ENCODE measurements at places on chromosomes 6 and 20.

GRCh38 chr6:150907383-150907782 lies 41.9 kb downstream of the MTHFD1L start:
- no peak for DNase-seq

DNA sequence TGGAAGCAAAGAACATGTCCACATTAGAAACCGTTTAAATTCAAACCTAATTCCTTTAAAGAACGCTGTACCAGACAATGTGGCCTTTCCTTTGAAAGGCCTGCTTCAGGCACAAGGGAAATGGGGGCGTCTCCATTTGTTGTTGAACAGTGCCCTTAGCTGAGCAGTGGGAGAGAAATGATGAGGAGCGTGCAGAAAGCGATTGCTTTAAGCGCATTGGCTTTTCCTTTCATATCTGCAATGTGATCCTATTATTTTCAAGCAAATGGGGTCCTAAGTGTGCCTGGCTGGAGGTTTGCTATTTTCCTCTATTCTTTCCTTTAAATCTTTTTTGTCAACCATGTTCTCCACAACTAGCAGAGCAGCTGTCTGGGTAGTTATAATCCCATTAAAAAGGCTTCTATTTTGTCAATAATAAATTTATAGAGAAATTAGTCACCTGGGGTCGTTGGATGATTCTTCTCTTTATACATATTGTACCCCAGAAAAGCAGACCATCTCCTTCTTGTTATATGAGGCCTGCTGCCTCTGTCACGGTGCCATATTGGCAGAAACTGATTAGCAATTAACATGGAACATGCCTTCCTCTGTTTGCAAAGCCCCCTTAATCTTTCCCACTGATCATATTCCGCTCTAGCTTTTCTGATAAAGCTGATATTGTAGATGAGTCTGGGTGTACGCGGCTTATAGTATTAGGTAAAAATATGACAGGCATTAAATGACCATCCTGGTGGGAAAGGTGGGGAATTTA lies 151.1 kb upstream of the JAG1 start:
- DNase-seq: no peak

- no peak for DNase-seq
These were observed 86.5 kb upstream of the MYL9 start for GRCh38 chr20:36454698-36455427.

DNA sequence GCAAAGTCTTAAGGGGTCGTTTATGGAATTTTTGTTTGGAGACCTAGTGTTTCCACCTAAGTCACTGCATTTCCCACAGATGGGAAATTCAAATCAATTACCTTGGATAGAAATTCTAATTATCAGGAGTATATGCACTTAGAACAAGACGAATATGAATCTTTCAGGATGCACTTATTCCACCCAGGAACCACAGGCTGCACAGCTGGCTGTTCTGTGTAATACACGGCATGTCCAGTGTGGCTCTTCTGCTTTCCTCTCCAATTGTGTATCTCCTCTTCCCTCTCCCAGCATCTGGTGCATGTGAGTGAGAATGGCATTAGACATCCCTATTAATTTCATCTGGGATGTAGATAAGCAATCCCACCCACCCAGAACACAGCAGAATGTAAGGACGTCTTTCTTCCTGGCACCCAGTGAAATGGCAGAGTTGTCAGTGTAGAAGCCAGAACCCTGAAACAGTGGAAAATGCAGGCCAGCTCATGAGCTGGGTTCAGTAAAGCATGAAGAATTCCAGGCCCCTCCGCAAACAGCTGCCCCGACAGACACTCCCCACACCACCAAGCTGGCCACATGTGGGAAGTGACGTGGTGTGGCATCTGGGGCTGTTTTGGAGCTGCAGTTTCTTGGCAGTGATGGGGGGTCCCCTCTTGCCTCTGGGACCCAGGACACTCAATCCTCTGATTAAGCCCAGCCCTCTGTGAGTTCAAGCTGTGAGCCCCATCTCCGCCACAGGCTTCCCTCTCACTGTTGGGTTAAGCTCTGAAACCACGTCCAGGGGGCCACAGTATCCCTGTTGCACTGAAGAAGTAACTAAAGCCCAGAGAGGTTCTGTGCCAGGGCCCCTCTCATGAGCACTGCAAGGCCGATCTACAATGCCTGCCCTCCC lies 180.1 kb upstream of the CST7 start:
- no peak for DNase-seq

GRCh38 chr6:97437087-97437486 lies 154.1 kb upstream of the MMS22L start:
- no peak for DNase-seq

DNA sequence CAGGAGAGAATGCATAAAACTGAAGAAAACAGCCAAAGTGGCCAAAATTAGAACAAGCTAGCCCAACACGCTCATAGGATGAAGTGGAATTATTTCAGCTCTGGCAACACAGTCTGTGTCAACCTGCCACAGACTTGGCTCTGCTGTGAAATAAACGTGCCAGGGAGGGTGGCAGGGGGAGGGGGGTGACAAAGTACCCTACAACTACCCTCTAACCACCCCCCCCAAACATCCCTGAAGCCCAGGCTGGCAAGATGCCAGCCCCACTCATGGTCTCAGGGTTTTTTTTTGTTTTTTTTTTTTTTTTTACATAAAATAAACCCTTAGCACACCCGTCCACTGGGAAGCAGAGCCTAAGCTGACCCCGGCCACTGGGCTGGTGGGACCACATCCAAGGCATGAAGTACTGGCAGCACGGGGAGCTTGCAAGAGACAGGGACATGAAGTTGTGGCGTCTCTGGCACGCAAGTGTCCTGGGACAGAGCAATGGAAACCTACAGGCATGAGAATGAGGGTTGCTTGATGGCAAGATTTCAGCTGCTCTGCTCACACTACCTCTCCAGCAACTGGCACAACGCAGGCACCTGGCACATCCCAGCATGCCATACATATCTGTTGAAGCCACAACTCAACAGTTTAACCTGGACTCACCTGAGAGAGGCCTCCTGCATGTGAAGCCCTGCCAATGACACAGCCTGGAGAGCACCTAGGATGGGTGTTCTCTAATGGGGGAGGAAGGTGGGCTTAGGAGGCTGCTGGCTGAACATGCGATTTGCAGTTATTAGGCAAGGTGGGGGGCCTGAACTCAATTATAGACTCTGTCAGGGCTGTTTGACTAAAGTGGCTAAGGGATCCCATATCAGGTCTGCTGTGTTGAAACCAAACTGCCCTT lies 76.4 kb downstream of the TRAM2 start:
- no peak for DNase-seq

- DNase-seq: no peak
These were observed 19.0 kb upstream of the SERINC1 start for GRCh38 chr6:122490607-122491006.

DNA sequence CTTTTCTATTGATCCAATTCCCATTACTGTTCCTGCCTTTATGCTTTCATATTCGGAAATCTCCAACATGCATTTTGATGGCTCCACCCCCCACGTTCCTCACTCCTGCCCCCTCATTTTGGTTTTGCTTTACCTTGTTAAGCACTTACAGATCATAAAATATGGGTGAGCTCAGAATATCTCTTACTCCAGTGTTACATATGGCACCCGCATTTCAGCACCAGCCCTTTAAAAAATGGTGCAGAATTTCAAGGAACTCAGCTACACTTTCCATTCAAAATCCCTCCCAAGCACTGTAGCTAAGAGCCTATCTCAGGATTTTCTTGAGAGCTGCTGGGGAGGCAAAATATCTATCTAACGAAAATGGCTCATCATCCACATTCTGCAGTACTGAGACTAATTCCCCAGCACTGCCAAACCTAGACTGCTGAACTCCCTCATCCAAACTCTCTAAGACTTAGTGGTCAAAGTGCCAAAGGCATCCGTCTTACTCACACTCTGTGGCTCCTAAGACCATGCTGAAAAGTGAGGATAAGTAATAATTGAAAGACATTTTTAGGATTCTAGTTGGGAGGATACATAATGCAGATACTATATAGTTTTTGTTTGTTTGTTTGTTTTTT lies 7.8 kb downstream of the SGK1 start:
- no peak for DNase-seq

- DNase-seq: no peak
These were observed 5.7 kb upstream of the TAB2 start for GRCh38 chr6:149311766-149312165.

GRCh38 chr6:44329858-44330257 lies 12.6 kb upstream of the SPATS1 start:
- DNase-seq: no peak

- no peak for DNase-seq
These were observed 10.8 kb downstream of the ACTR5 start for GRCh38 chr20:38759106-38759505.

DNA sequence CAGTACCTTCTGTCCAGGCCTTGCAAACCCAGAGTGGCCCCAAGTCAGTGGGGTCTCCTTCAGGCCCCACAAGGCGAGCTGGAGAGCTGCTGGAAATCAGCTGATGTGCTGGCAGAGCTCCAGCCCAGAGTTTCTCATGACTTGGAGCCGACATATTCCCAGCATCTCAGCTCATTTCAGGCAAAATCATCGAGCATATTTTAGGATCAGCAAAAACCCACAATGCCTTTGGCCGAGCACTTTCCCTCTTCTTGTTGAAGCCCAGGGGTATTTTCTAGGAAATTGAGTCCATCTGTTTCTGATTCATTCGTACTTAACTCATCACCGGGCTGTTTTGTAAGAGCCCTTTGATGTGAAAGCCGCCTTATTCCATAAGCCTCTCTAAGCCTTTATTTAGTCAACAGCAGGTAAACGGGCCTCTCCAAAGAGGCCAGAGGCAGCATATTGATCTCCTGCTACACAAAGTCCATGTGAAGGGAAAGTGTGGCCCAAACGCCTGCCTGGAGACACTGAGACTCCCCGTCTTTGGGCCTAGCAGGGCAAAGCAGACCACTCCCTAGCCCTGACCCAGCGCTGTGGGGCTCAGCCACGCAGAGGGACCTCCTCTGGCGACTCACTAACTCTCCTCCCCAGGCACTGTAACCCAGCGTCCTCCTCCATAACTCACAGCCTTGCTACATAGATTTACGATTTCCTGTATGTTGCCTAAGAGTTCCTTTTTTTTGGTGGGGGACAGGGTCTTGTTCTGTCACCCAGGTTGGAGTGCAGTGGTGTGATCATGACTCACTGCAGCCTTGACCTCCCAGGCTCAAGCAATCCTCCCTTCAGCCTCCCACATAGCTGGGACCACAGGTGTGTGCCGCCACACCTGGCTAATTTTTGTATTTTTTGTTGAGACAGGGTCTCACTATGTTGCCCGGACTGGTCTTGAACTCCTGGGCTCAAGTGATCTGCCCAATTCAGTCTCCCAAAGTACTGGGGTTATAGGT lies 12.1 kb upstream of the C20orf203 start:
- DNase-seq: no peak

GRCh38 chr20:35284267-35284991 lies at the start of gene EIF6:
Gene EIF6, minus strand, starts transcription at chr20:35284772. Its CDS starts 285 bp downstream, at chr20:35284487.
- peak; percentile 87 for DNase-seq

- DNase-seq: peak; percentile 96
These were observed at the start of gene ZBTB12 for GRCh38 chr6:31901953-31902643. Gene ZBTB12, minus strand, starts transcription at chr6:31902086. Its CDS starts 781 bp downstream, at chr6:31901305.

- no peak for DNase-seq
These were observed 610.5 kb downstream of the HTR1B start for GRCh38 chr6:76852776-76853175.

DNA sequence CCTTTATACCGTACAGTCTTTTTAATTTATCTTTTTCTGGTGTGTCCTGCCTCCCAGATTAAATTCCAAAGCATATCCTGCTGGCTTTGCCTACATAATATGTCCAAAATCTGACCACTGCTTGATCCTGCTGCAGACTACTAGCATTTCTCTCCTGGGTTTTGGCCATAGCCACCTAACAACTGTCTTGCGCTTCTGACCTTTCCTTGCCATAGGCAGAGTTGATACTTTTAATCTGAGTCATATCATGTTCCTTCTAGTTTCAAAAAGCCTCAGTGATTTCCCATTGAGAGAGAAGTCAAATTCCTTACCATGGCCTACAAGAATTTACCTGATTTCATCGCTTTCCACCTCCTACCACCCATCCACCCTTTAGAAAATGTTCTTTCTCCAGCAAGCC lies 104.8 kb downstream of the BCKDHB start:
- no peak for DNase-seq
